ENCODE measurements at places on chromosomes 1 and 21.

GRCh38 chr1:159088546-159089183, 12.1 kb upstream of the AIM2 start:
- DNase-seq: no peak

GRCh38 chr1:82160036-82160435, 359.3 kb downstream of the ADGRL2 start:
- no peak for DNase-seq

DNA sequence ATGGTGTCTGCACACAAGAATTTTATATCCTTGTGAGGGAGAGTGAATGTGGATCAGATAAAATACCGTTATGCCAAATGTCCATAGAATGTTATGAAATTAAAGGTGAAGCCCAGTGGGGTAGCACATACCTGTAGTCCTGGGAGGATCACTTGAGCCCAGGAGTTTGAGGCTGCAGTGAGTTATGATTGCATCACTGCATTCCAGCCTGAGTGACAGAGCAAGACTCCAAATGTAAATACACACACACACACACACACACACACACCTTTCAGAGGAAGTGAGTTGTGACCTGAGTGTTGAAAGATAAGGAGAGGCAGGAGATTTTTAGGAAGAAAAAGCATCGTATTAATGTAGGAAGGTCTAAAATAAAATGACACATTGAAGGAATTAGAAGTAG, 28.1 kb upstream of the ZYG11A start:
- no peak for DNase-seq

DNA sequence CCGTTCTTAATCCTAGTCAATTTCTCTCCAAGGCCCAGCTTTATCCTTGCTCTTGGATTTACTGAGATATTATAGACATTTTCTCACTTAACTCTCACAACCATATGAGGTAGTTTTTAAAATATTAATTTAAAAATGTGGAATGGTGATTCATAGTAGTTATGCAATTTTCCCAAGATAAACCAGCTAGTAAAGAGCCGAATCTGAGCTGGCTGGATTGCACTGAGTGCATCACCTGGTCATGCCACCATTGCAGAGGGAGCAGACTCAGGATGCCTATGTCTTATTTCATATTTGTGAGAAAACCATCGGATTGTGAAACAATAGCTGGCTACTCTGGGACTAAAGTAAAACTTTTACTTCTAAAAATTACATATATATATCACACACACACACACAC, 494.0 kb downstream of the KCNT2 start:
- peak; percentile 32 for DNase-seq

DNA sequence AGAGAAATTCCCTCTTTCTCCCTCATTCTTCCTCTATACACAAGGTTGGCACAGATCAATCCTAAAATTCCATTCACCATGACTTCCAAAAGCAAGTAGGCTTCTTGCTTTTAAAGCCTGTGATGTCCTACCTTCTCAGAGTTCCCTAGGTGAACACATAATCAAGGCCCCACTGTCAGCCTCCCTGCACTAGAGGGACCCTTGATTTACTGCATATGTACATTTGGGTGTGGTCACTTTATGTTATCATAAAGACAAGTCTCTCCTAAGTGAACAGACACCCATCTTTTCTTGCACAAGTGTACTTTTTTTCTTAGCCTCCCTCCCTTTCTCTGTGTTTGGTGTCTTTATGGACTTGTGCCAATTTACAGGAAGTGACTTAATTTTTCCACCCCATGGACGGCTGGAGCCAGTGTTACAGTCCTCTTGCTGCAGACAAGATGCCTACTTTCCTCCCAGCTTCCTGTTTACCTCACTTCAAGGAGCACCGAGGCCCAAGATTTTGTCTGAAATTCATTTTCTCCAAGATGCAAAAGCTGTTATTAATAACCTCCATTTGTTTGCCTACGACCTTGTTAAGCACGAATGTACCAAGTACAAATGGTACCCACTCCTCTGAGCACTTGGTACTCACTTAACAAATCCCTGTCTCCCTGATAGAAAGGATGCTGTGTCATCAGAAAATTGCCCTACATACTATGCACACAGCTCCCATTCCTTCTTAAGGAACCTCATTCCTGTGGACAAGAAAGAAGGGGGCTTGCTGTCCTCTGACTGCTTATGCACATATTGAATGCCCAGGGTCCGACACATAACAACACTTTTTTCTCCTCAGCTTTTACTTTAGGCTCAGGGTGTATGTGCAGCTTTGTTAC, 82.8 kb upstream of the SLC44A3 start:
- peak; percentile 74 for DNase-seq

GRCh38 chr21:34864370-34865149, 184.5 kb downstream of the RUNX1 start:
- DNase-seq: no peak

GRCh38 chr1:180765151-180765550, 133.3 kb downstream of the XPR1 start:
- DNase-seq: peak; percentile 16

DNA sequence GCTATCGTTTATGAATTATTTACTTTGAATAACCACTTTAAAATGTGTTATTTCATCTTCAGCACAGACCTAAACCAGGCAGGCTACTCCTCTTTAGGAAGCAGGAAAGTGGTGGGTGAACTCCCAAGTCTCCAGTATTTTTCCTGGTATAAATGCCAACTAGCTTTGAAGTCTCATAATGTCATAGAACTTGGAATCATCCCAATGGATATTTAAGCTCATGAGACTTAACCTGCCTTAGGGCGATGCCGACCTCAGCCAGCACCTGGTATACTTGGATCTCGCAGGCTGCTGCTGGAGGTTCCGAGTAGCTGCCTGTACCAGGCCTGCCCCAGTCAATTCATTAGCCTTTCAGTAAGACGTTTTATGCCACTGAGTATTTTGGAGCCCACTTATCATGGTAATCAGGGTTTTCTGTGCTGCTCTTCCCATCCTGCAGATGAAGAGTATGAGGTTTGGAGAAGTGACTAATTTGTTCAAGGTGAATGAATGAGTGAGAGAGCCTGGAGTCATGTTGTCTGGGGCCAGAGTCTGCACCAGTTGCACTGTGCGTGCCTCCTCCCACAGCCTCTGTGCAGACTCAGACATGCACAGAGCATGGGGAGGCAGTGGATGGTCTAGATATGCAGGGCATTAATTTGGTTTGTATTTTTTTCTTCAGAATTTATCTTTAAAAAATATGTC, 34.9 kb downstream of the VANGL1 start:
- DNase-seq: no peak

GRCh38 chr1:17581389-17582123, 42.1 kb downstream of the ARHGEF10L start:
- DNase-seq: no peak

GRCh38 chr1:171913385-171913784, 72.1 kb downstream of the DNM3 start:
- DNase-seq: no peak

DNA sequence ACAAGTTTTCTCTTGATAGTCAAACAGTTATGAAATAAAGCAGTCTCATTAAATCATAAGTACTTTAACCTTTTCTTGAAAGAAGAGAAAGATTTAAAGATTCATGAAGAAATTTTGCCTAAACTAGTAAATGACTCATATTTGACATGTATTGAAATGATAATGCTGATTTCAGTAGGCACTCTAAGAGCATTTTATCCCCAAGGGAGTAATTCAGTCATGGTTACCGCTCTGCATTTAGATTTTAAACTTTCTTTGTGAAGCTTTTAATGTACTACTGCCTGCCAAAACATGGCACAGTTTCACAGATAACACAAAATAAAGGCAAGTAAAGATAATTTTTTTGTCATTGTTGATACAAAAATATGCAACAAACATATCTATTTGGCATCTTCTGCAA, 6.8 kb downstream of the USH2A start:
- DNase-seq: no peak

GRCh38 chr1:200473698-200474371, 64.0 kb upstream of the ZNF281 start:
- no peak for DNase-seq

GRCh38 chr1:97640677-97641076, 280.2 kb downstream of the DPYD start:
- no peak for DNase-seq

- no peak for DNase-seq
Observed at GRCh38 chr1:239361403-239361802, 25.0 kb upstream of the CHRM3 start.

- no peak for DNase-seq
Observed at GRCh38 chr1:101945884-101946283, 50.8 kb downstream of the OLFM3 start.

DNA sequence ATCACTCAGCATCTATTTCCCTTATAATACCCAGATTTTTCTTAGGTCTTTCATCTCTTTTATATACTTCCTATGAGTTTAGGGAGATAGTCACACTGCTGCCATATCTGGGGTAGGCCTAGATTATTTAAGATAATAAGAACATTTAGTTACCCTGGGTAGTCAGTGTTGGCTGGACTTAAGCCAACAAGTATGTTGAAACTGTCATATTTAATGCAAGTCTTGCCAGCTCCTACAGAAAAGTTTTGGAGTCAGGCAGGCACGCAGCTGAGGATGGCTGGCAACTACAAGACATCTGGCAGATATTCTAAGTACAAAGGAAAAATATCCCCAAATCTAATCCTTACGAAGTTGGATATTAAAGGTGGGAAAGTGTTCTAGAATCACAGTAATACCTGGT, 19.2 kb upstream of the DEPDC1 start:
- no peak for DNase-seq

DNA sequence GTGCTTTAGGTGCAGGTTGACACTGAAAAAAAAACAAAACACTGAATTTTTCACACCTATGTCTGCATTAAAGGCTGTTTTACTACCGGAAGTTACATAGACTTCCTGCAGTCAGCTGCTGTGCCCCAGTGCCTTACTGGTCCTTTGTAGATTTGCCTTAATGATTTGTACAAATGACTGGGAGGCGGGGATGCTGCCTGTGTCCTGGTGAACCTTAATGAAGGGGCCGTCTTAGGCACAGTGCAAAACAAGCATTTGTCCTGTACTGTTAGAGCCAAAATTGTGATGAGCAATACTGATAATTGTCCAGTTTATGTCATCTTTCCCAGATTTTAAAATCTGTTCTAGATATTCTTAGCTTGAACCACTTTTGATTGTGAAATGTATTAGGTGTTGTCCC, 90.9 kb upstream of the PGD start:
- DNase-seq: no peak

DNA sequence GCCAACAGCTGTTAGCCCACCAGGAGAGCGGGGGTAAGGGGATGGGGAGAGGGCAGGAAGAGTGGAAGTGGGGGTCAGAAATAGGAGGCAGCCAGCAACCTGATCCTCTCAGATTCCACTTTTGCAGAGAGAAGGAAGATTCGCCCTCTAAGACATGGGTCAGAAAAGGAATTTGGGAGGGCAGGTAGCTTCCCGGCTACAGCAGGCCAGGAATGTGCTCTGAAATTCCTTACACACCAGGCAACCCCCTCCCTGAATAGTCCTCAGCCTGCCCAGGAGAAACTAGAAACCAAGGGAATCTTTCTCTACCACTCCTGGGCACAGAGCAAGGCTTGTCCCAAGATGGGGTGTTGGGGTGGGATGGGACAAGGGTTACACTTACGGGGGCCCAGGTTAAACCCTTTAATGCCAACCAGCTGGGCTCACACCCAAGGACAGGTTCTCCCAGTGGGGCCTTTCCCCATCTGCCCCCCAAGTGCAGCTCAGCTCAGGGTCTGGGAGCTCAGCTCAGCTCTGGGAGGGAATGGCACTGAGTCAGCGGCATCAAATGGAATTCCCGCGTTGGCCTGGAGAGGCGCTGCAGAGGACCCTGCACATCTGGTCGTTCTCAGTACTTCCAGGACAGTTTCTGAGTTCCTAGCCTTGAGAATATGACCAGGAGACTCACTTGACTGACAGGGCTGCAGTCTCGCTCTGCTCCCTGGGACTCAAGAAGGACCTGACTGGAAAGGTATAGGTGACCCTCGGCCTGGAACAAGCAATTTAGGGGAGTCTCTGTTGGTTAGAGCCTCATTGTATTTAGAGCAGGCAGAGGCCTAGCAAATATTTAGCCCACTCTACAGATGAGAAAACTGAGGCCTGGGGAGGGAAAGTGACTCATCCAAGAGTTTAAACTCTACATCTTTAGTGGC, 761 bp downstream of the TNNT2 start:
- peak; percentile 50 for DNase-seq

- DNase-seq: peak; percentile 72
Observed at GRCh38 chr1:153962088-153963029, 978 bp downstream of the SLC39A1 start.

DNA sequence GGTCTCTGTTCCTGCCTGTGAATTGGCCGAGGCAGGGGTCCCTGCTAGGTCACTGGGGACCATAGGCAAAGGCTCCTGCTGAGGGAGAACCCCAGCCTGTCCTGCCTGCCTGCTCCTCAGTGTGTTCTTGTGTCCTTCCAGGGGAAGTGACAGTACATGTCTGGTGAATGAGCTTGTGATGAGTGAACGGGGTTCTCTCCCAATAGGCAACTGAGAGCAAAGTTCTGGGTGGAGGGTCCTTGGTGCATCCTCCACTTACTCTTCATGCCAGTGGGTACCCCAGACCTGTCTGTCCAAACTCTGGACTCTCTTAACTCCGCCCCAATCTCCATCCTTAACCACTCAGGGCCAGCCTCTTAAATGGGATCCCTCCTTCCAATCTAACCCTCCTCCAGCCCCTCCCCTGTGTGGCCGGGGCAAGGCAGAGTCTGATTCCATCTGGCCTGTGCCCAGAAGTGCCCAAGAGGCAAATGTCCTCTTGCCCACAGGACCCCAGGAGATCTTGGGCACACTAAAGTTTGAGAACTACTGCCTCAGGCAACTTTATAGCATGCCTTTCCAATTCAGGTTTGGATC, 2.0 kb downstream of the XKR8 start:
- no peak for DNase-seq

DNA sequence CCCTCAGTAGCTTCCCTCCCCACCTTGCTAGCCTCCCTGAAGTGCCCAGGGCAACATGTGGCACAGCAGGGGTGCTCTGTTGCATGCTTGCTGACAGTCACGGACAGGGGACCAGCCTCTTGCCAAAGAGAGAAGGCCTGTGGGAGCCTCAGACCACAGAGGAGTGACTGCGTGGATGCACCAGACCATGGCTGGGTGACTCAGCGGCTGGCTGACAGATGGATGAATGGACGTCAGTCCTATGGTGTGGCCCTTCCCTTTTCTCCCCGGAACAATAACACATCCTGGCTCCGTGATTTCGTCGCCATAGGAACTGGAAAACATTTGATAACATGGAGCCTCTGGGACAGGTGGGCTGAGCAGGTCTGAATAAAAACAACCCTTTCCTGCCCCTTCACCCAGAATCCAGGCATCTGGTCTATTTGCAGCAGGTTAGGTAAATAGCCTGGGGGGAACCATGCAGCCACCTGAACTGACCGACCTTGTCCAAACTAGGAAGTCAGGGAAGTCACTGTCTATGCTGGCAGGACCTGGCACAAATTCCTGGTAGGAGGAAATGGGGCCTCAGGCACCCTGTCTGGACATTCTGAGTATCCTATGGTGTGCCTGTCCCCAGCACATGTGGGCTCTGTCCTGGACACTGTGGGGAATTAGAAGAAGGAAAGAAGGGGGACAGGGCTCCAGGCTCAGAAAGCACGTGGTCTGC, 53.3 kb downstream of the NENF start:
- DNase-seq: peak; percentile 73

DNA sequence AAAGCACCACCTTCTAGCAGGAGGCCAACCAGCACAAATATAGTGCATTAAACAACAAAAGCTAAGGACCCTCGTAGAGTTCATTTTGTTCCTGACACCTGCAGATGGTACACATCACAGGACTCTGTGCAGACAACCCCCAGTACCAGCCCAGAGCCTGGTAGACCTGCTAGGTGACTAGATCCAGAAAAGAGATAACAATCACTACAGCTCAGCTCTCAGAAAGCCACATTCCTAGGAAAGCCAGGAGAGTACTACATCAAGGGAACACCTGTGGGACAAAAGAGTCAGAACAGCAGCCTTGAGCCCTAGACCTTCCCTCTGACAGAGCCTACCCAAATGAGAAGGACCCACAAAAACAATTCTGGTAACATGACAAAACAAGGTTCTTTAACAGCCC, 344.7 kb upstream of the PTBP2 start:
- DNase-seq: no peak

Data from HCEC 1CT (cell line).